ENCODE measurements at places on chromosomes 16 and 17. TPM values are rescaled to one million over a fixed set of nuclear protein-coding genes. Genes with fewer than 3 reads are reported as not detected.

GRCh38 chr16:10988164-10988803 lies 43.9 kb downstream of the CLEC16A start:
- peak; percentile 78 for DNase-seq

CES3 gene
- 2.4 TPM for total RNA-seq

CCL14 gene
- not detected for total RNA-seq

AXIN2 gene
- 5.3 TPM for total RNA-seq

- no peak for DNase-seq
Observed at GRCh38 chr16:53947642-53948041, 243.7 kb downstream of the FTO start.

DNA sequence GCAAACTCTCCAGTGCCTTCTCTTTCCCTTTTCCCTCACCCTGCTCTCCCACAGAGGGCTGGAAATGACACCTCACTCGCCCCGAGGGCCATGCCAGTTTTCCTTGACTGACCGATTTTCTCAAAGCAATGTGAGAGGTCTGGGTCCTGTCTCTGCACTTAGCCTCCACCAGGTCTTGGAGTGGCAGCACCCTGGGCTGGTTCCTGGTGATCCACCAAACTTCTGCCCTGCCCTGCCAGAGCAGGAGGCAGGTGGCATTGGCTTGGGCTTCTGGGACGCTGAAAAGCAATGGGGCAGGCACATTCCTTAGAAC lies 97.5 kb downstream of the RAB11FIP4 start:
- no peak for DNase-seq

DNA sequence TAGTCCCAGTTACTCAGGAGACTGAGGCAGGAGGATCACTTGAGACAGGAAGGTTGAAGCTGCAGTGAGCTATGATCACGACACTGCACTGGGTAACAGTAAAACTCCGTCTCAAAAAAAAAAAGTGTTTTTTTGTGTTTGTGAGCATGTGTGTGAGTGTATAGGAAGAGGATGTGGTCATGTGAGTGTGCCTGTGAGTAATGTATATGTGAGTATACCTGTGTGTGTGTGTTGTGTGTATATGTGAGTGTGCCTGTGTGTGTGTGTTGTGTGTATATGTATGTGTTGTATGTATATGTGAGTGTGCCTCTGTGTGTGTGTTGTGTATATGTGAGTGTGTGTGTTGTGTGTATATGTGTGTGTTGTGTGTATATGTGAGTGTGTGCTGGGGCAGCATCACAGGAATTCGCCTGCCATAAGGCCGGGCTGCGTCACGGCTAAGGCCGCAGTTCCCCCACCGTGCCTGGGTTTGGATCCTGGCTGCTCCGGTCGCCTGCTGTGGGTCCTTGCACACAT lies 21.4 kb upstream of the NPTX1 start:
- no peak for DNase-seq

All from activated CD8-positive, alpha-beta T cell treated with anti-CD3 and anti-CD28 coated beads, Interleukin-2, amount 10 ng/mL, durations not matched to agents 7 days and 5 days (primary cell).